Stimulated activated CD4-positive, alpha-beta T cell treated with anti-CD3 and anti-CD28 coated beads, TNF-alpha, amount 100 ng/mL, for 1 hour (primary cell): ENCODE measurements at places on chromosomes 13 and 19.
A peak's percentile ranks its signal among the peaks of the same experiment; 100 is the strongest.

DNA sequence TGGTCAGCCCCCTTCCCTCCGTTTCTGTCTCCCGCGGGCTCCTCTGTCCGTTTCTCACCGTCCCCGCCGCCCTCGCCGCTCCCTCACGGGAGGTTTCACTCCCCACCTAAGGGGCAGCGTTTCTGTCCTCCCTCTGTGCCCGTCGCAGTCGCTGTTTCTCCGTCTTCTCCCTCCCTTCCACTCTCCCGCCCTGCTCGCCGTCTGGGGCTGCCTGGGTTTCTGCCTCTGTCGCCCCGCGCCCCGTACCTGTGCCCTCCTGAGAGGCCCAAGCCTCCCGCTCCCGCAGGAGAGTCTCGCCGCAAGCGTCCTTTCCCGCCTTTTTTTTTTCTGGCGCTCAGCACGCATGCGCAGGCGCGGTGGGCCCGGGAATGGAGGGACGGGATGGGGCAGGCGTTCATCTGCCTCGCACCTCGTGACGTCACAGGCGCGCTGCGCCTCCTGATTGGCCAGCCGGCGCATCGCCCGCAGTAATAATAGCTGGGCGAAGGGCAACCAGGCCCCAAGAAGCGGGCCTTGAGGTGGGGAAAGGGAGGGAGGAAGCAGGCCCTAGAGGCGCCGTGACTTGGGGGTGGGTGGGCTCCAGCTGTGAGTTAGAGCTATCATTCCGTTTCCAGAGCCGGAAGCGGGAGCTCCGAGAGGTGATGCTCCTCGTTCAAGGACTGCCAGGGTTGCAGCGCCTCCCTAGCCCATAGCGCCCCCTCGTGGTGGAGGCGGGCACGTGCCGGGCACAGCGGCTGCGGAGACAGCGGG lies 15.4 kb downstream of the SSC5D start:
- peak; percentile 96 for DNase-seq

DNA sequence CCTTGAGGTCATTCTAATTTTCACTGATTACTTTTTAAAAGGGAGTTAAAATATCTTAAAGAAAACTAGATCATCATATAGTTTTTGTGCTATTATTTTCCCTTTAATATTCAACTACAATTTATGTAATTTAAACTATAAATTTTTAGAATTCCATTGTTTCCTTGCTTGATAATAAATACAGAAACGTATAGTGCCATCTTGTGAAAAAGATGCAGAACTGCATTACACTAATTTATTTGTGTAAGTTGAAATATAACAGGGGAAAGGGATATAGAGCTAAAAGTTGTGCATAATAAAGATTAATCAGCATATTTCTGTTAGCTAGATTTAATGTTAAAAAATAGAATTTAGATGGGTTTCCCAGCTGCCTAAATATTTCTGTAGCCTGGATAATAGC lies 61.5 kb upstream of the TDRD3 start:
- DNase-seq: no peak

DNA sequence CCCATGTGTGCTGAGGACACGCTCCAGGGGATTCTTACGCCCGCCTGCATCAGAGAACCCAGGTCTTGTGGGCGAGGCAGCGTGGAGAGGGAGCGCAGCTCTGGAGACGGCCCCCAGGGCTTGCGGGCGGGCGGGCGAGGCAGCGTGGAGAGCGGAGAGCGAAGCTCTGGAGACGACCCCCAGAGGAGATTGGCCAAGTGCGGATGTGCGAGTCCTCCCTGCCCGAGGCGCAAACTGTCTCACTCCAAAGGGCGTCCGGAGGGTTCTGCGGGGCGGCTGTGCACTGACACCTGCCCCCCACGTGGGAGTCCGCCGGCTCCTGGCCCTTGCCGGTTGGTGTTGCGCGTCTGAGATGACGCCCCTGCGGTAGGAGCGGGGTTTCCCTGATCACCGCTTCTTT lies 39.8 kb downstream of the MCF2L start:
- DNase-seq: no peak

DNA sequence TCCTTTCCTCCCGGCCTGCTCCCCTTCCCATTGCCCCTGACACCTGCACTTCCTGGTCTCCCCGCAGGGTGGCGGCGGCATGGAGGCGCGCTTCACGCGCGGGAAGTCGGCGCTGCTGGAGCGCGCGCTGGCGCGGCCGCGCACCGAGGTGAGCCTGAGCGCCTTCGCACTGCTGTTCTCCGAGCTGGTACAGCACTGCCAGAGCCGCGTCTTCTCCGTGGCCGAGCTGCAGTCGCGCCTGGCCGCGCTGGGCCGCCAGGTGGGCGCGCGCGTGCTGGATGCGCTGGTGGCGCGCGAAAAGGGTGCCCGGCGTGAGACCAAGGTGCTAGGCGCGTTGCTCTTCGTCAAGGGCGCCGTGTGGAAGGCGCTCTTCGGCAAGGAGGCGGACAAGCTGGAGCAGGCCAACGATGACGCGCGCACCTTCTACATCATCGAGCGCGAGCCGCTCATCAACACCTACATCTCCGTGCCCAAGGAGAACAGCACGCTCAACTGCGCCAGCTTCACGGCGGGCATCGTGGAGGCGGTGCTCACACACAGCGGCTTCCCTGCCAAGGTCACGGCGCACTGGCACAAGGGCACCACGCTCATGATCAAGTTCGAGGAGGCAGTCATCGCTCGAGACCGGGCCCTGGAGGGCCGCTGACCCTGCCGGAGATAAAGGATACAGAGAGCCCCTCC lies 1.7 kb downstream of the TRAPPC5 start:
- DNase-seq: no peak

GRCh38 chr13:77699059-77699680 lies 1.7 kb downstream of the SLAIN1 start:
- DNase-seq: no peak

GRCh38 chr19:15115762-15116615 lies 8.8 kb downstream of the SYDE1 start:
- DNase-seq: no peak

DNA sequence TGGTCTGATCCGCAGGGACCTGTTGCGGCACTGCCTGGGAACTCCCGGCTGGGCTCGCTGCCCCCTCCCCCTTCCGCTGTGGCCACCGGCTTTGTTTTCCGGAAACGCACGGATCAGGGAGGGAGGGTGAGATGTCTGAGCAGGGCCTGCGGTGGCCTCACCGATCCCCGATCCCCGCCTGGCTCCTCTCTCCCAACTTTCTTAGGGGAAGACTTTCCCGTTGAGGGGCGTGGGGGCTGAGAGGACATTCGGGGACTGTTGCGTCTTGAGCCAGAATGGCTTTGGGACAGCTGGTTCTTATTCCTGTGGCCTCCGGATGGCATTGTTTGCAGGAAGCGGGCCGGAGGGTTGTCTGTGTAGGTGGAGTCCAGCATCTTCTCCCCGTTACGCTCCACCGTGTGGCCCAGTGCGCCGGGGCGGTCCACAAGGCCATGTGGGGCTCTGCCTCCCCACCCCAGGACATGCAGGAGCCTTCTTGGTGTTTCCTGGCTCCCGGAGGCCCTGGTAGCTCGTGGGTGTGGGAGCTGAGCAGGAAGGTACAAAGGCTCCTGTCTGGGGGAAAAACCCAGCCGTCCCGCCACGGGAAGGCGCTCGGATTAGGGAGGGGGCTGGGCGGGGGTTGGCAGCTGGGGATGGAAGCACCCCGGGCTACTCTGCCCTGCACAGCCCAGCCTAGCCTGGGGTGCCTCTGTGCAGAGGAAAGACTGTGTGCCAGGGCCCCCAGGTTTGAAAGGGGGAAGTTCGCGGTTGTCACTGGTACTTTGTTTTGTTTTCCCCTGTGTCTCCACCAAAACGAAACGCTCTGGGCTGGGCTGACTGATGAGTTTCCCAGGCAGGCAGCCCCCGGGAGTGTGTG lies 1.3 kb downstream of the CSNK1G2 start:
- peak; percentile 50 for DNase-seq

GRCh38 chr19:13699786-13700185 lies 64.5 kb upstream of the MRI1 start:
- DNase-seq: no peak

- DNase-seq: no peak
Observed at GRCh38 chr13:92451060-92451459, 775.5 kb upstream of the GPC6 start.

GRCh38 chr13:93244141-93244917 lies 17.7 kb downstream of the GPC6 start:
- DNase-seq: no peak

GRCh38 chr13:99303863-99304521 lies 3.2 kb downstream of the GPR183 start:
- no peak for DNase-seq

- no peak for DNase-seq
Observed at GRCh38 chr13:79593641-79594275, 112.8 kb downstream of the NDFIP2 start.

- DNase-seq: no peak
Observed at GRCh38 chr13:99435998-99436397, 65.3 kb upstream of the TM9SF2 start.

DNA sequence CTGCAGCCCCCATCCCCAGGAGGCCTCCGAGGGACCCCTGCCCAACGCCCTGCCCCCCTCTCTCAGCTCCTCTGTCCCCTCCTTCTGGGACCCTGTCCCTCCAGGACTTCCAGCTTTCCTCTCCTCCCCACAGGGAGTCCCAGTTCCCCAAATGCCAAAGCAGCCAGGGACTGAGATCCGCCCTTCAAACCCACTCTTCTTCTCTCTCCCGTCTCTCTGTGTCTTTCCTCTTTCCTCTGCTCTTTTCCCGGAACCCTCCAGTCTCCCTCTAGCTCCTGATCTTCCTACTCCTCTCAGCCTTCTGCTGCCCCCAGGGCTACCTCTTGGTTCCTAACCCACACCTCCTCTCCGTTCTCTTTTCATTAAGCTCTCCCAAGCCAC lies 377 bp downstream of the CA11 start:
- no peak for DNase-seq

GRCh38 chr19:40932008-40932959 lies 50.3 kb upstream of the CYP2A7 start:
- DNase-seq: no peak

- DNase-seq: no peak
Observed at GRCh38 chr13:102854675-102855074, 8.8 kb downstream of the ERCC5 start.

DNA sequence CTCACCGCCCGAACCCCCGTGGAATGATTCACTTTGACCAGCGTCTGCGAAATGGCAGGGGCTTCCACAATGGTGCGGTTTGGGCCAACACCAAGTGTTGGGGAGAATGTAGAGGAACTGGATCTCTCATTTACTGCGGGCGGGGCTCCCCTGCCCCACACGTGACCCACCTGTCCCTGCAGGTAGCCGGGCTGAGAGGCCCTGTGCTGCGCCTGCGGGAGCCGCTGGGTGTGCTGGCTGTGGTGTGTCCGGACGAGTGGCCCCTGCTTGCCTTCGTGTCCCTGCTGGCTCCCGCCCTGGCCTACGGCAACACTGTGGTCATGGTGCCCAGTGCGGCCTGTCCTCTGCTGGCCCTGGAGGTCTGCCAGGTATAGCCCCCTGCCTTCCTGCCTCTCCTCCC lies 5.8 kb upstream of the FLT3LG start:
- DNase-seq: no peak
